Activated CD8-positive, alpha-beta T cell treated with anti-CD3 and anti-CD28 coated beads for 36 hours (primary cell): ENCODE measurements at places on chromosomes 11 and 22. TPM values are rescaled to one million over a fixed set of nuclear protein-coding genes. Genes with fewer than 3 reads are reported as not detected.
A peak's percentile ranks its signal among the peaks of the same experiment; 100 is the strongest.

- no peaks in the 10 kb centered on the region for H3K4me1 ChIP-seq
- no peak overlapping the region for H3K27ac ChIP-seq
- no peak overlapping the region for H3K4me3 ChIP-seq
- H3K27me3 ChIP-seq, result no peaks in the 10 kb centered on the region
- DNase-seq, result no peak
- no peaks in the 10 kb centered on the region for H3K36me3 ChIP-seq
These were observed 41.8 kb downstream of the OSBPL5 start for GRCh38 chr11:3123305-3123704.

GRCh38 chr22:26429458-26430286 is 612 bp downstream of the ASPHD2 start:
- peak overlapping the region; percentile 82 for H3K27ac ChIP-seq
- peak overlapping the region; percentile 74 for H3K4me3 ChIP-seq
- peak; percentile 28 for DNase-seq
- H3K36me3 ChIP-seq, result peaks cover 29% of the 10 kb centered on the region
- H3K4me1 ChIP-seq, result peaks cover 54% of the 10 kb centered on the region
- H3K27me3 ChIP-seq, result peaks cover 5% of the 10 kb centered on the region

OR52I2 gene
- total RNA-seq, result not detected

DNA sequence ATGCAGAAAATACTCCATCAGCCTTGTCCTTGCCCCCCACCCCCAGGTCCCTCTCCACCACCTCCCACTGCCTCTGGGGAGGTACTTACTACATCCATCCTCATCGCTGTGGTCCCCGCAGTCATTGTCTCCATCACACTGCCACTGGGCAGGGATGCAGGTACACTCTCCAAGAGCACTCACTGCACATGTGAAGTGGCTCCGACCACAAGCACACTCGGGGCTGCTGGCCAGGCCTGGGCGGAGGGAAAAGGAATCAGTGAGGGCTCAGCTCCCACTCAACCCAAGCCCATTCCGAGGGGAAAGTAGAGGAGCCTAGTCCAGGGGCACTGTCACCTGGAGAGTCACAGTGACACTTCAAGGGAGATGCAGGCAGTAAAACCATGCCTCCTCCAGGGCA is 15.7 kb downstream of the LRP4 start:
- no peaks in the 10 kb centered on the region for H3K4me1 ChIP-seq
- H3K36me3 ChIP-seq, result no peaks in the 10 kb centered on the region
- no peak for DNase-seq
- no peaks in the 10 kb centered on the region for H3K27me3 ChIP-seq
- H3K27ac ChIP-seq, result no peak overlapping the region
- no peak overlapping the region for H3K4me3 ChIP-seq

- H3K36me3 ChIP-seq, result no peaks in the 10 kb centered on the region
- no peak overlapping the region for H3K4me3 ChIP-seq
- no peaks in the 10 kb centered on the region for H3K4me1 ChIP-seq
- H3K27me3 ChIP-seq, result no peaks in the 10 kb centered on the region
These were observed 504.7 kb upstream of the ARHGAP42 start for GRCh38 chr11:100182350-100182749.
